Activated gamma-delta T cell treated with Interleukin-2 at 50 U/mL for 16 hours (primary cell): ENCODE measurements at places on chromosomes 2 and 18.

GRCh38 chr2:10367472-10368439 is 65.1 kb downstream of the HPCAL1 start:
- DNase-seq = no peak

GRCh38 chr2:7060631-7061449 is 143.6 kb downstream of the RNF144A start:
- DNase-seq = no peak

GRCh38 chr2:105752691-105753358 is 8.1 kb downstream of the NCK2 start:
- DNase-seq = no peak

GRCh38 chr2:42976351-42976750 is 184.0 kb upstream of the HAAO start:
- no peak for DNase-seq

GRCh38 chr2:239253701-239254436 is 147.0 kb downstream of the HDAC4 start:
- DNase-seq = no peak

- DNase-seq = no peak
Observed at GRCh38 chr2:43139996-43140621, 86.3 kb downstream of the ZFP36L2 start.

DNA sequence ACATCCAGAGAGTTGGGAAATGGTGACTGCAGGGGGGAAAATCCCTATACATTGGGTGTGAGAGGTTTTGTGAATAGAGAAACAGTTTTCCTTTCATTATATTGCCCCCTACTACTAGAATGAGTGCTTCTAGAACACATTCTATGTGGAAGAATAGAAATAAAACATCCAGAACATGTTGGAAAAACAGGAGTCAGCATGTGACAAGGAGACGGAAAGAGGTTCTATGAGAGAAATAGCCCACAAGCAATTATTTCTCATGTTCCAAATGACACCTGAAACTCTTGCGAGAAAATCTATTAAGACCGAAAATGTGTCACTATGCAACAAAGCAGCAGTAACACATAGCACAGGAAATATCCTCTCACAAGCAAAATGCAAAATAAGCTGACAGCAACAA is 202.7 kb upstream of the SPOPL start:
- DNase-seq = no peak

GRCh38 chr2:158042245-158042644 is 59.4 kb upstream of the UPP2 start:
- DNase-seq = no peak

GRCh38 chr2:108858894-108859293 is 72.3 kb downstream of the CCDC138 start:
- DNase-seq = no peak

GRCh38 chr2:174450021-174450816 is 36.6 kb downstream of the GPR155 start:
- DNase-seq = no peak

DNA sequence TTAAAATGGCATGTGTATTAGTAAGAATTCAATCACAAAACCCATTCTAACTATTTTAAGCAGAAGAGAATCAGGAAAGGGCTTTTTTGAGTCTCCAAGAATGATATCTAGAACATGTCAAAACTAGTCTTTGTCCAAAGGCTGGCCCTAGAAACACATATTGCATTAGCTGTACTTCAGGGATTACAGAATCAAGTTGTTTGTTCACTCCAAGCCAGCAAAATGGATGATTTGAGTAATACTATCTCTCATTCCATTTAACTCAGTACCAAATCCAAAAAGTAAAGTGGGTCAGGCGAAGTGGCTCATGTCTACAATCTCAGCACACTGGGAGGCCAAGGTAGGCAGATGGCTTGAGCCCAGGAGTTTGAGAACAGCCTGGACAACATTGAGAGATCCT is 41.3 kb downstream of the ATF2 start:
- DNase-seq = no peak

GRCh38 chr2:62192811-62193210 is 3.1 kb upstream of the B3GNT2 start:
- DNase-seq = no peak

DNA sequence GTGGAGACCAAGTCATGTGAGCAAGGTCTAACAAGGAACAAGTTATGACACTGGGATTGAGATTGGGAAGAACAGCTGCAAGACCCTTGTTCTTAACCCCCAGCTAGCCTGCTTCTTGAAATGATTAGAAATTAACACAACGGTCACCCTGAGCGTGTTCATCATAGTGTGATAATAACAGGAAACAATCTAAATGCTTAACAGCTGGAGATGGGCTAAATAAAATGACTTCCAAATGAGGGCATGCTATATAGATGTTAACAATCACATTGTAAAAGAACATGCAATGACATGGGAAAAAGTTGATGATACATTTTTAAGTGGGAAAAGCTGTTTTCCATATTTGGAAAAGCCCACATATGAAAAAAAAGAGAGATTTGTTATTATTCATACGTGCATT is 47.6 kb downstream of the RPL37A start:
- DNase-seq = no peak

GRCh38 chr18:52596748-52597435 is 256.9 kb downstream of the DCC start:
- DNase-seq = no peak

DNA sequence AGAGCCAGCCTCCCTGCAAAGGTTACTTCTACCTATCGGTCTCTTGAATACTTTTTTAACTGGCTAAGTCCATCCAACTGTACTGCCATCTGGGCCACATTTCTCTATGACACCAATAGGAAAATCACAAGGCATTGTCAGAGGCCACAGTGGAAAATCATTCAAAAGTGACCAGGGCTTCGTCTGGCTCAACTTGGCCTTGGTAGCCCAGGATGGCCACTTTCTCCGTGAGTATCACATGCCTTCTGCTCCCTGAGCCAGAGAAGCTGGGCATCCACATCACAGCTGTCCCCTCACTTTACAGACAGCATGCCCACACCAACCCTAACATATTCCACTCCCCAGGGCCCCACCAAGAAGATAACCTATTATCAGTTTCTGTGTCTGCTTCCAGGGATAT is 5.8 kb downstream of the CIB4 start:
- no peak for DNase-seq

DNA sequence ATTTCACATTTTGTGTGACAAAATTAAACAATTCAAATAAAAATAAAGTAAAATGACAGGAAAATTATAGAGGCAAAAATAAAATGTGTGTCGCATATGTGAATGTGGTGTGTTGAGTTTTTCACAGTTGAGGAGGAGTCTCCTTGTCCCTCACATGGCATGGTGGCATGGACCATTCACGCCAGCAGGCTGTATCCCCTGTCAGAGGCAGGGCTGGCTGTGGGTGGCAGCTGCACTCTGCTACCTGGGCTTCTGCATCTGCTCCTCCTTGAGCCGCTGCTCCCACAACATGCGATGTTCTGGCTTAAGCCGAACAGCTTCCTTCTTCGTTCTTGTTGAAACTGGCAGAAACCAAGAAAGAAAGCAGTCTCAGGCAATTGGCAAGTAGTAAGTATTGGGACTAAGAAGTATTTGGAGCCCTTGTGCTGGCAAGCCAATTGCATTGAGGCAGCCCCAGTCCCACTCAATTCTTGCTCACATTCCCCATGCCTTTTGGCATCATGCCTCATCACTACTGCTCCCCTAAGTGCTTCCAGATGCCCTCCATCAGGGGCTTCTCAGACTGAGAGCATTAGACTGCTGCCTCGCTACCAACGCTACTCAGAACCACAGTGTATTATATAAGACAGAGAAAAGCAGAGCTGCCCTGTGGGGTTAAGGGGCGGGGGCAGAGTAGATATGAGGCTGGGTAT is 177.9 kb upstream of the NABP1 start:
- no peak for DNase-seq

DNA sequence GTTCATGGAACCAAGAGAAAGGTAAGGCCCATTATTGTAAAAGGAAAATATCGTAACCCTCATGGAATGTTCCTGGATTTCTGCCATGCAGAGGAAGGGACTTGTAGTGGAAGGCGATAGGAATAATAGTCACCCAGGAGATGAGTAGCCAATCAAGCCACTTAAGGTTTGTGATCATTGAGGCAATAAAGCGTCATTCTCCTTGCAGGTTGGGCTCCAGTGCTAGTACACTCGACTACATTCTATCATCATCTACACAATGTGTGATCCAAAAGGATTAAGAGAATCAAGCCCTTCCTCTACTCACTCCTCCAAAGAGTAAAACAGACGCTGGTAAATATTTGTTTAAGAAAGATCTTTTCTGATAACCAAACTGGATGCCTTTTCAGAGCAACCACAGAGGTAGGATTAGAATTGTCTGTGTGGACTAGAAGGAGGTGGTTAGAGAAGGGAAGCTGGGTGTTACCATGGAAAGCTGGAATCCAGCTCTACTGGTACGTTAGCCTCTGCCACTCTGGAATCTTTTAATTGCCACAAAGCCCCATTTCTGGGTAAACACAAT is 245.7 kb downstream of the IKZF2 start:
- no peak for DNase-seq

DNA sequence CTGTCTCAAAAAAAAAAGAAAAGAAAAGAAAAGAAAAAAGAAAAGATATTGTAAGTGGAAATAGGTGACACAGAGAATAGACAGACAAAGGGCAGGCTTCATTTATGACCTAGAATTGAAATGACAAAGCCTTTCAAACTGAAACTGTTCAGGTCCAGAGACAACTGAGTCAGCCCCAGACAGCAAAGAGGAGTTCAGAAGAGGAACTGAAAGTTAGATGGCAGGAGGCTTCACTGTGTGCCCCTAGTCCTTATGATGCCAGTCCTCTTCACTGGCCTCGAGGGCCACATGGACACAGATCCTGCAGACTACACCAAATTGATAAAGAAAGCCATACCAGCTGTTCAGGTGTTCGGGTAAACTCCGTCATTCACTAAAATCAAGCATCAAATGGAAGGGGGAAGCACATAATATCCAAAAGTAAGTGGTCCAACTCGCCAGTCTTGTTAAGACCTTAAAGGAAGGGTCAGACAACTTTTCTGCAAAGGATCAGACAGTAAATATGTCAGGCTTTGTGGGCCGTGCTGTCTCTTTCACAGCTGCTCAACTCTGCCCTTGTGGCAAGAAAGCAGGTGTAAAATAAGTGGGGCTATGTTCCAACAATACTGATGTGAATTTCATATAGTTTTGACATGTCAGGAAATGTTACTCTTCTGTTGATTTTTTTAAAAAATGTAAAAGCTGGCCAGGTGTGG is 231.9 kb upstream of the MGAT5 start:
- DNase-seq = no peak

DNA sequence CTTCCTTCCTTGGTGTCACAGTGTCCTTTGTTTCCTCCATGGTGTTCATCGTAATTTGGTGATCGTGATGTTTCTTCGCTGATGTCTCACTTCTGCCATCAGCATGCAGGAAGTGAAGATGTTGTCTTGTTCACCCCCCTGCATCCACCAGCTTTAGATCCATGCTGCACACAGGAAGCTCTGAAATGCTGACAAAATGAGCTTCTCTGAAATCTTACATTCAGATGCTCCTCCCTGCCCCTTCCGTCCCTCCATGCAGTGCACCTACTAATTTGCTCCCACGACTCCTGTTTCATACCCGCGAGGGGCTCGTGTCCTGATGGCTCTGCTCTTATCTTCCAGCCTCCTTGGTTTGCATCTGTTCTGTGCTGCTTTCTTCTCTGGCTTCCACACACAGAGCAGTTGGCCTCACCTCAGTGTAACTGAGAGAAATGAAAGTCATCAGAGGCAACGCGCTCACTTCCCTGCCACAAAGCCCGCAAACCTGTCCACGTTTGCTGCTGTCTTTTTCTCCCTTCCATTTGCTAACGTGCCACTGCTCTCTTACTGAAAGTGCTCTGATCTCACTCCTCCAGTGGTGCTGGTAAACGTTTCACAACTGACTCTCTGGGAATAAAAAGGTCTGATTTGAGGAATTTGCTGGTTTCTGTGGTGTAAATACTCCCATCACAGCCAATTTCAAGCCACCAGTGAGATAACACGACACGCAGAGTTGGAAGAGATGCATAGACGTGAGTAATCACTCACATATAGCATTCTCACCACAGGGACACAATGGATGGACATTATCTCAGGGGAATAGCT is 41.0 kb upstream of the MGAT4A start:
- peak; percentile 64 for DNase-seq

DNA sequence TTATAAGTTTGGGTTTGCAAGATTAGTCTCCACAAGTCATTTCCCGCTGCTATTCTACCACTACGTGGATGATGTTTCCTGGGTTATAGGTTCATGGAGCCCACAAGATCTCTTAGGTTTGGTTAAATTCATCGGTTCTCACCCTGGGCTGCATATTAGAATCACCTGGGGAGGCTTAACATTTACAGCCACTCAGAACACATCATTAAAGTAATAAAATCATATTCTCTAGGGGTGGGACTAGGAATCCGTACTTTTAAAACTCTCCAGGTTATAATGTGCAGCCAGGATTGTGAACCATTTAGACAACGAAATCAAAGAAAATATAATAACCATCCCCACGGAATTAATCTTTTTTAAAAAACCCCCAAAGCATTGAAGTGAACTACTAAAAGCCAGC is 167.7 kb downstream of the ACTR3 start:
- DNase-seq = no peak

DNA sequence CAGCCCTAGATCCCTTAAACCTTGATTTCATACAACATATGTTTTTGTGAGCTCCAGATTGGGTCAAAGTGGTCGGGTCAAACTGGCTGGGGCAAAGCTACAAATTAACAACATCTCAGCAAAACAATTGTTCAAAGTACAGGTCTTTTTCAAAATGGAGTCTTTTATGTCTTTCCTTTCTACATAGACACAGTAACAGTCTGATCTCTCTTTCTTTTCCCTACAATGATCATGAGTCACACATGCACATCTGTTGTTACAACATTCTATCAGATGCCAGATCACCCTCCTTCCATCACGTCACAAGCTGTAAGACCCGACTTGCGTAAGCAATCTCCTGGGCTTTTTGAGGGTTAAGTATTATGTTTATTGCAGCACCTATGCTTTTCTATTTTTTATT is 55.1 kb downstream of the RHOB start:
- DNase-seq = no peak

DNA sequence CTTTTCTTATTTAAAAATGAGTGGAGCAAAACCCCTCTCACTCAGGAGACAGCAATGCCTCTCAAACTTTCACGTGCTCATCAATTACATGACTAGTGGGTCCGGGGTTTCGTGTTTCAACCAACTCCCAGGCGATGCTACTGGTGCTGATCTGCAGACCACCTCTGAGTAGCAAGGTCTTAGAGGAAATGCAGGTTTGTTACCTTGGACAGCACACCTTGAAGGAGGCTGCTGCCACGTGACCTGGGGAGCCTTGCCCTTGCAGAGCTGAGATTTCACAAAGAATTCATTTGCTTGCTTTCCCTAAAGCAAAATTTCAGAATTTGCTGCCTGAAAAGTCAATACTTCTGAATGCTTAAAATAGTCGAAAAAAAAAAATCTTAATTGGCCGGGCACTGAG is 32.4 kb downstream of the SMIM21 start:
- no peak for DNase-seq

DNA sequence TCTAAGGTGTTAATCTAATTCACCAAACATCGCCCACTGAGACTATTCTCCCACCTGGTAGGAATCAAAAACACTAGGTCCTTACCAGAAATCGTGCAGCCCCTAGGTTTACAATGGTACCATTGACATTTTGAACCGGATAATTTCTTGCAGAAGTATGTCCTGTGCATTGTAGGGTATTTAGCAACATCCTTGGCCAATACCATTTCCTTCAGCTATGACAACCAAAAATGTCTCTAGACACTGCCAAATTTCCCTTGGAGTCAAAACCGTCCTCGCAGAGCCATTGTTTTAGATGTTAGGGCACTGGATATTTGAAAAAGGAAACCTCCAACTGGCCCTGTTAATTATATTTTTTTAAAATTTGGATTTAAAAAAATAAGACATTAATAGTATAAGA is 3.8 kb downstream of the VPS54 start:
- no peak for DNase-seq
